Endothelial cell of umbilical vein (primary cell): ENCODE measurements at places on chromosomes 11 and 22. TPM values are rescaled to one million over a fixed set of nuclear protein-coding genes. Genes with fewer than 3 reads are reported as not detected.

Gene ADORA2A
- 33.1 and 45.3 TPM in 2 replicates for polyA plus RNA-seq

DNA sequence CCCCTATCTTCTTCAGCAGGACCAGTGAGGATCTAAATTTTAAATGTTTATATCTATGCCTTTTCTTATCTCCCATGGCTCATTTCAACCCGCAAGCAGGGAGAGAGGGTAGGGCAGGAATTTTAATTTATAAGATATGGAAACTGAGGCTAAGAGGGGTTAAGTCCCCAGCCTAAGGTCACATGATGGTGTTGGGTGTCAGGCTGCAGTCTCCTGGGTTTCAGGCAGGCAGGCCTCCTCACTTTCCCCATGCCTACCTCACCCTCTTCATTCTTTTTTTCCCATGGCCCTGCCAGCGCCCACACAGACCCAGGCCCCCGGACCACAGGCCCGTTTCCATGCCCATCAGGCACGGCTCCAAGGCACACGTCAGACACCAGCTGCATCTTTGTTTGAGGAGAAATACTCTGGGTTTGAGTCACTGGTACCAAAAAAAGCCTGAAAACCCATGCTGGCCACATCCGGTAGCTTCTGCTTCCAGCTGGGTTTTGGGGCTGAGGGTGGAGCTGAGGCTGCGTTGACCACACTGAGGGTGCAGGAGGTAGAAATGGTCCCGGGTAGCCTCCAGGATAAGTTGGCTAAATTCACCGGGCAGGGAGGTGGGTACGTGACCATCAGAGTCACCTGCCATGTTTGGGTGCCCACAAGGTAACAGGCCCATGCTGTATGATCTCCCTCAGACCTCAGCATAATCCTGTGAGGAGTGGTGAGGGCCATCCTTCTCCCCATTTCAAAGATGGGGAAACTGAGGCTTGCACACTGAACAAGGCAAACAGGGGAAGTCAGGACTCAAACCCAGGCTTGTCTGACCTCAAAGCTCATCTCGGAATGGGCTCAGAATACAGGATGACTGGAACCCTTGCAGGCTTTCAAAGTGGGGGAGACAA, 7.5 kb downstream of the CRYBB1 start:
- DNase-seq, result no peak

Gene RAG1
- 0.08 and 0.15 TPM in 2 replicates for polyA plus RNA-seq

GRCh38 chr11:133762538-133762937, 82.8 kb downstream of the SPATA19 start:
- no peak for DNase-seq

DNA sequence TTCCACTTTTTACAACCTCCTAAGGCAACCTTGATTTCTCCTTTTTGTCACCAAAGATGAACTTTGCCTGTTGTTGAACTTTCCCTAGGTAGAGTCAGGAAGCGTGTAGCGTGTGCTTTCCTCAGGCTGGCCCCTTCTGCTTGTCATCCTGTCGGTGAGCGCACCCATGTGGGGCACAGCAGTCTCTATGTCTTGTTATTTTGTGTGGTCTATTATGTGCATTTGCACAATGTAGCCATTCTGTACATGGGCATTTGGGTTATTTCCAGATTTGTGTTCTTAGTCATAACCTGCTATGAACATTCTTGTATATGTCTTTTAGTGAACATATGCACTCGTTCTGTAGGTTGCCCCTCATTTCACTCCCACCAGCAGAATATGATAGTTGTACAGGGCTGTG, 34.9 kb downstream of the CABIN1 start:
- DNase-seq, result no peak

GRCh38 chr22:40721266-40721665, 42.0 kb downstream of the MCHR1 start:
- no peak for DNase-seq

GRCh38 chr11:125375146-125375545, 120.9 kb downstream of the FEZ1 start:
- no peak for DNase-seq

Gene CNIH2
- polyA plus RNA-seq, result 0.46 and 0.91 TPM in 2 replicates

Gene KRTAP5-10
- 0.11 TPM in 1 of 2 replicates, not detected in the other for polyA plus RNA-seq

Gene TMEM179B
- polyA plus RNA-seq, result 102 and 123 TPM in 2 replicates

GRCh38 chr11:33191467-33191866, 30.2 kb upstream of the CSTF3 start:
- DNase-seq, result no peak

DNA sequence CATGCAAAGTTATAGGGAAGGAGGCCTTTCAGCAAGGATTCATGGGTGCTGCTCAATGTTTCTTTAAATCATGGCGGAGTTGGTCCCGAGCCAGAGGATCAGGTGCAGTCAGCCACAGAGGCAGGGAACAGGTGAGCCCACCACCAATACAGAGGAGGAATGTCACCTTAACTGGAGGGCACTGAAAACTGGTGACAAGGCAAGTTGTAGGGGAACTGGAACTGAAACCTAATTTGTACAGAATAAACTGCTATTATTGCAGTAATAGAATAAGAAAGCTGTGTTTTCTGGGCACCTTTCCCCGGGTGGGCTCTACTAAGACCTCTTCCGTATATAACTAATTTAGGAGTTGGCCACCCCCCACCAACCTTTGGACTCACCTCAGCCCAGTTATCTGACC, 296.0 kb upstream of the NARS2 start:
- no peak for DNase-seq

Gene HIC2
- 1.9 and 2.0 TPM in 2 replicates for polyA plus RNA-seq

DNA sequence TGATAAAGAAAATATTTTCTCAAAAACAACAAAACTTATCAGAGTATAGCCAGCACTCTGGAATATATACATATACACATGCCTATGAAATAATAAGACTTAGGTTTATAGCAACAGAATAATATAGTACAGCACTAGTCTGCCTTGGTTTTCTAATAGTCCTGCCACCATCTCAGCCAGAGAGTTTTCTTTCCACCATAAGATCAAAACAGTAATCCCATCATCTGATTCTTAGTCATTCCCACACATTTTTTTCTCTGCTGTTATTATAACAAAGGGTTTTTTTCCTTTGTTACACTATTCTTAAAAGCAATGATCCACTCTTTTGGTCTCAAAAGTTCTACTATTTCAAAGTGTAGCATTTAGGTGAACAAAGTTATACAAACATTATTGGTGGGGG, 15.1 kb downstream of the MTMR2 start:
- DNase-seq, result peak; percentile 45

DNA sequence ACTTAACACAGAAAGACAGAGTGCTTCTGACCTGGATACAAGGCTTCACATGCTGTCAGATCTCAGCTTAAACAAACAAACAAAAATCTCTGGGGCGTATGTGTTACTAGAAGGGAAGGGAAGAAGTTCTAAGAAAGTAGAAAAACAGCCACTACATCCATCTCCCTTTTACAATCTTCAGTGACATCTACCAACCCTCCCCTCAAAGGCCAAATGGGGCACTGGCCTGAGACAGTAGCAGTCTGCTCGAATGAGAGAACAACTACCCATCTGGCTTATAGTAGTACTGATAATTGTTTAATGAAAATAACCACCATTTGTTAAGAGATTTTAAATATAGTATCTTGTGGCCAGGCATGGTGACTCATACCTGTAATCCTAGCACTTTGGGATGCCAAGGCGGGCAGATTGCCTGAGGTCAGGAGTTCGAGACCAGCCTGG, 29.4 kb downstream of the CCDC83 start:
- DNase-seq, result no peak

GRCh38 chr11:104279587-104279986, 115.6 kb upstream of the PDGFD start:
- no peak for DNase-seq

DNA sequence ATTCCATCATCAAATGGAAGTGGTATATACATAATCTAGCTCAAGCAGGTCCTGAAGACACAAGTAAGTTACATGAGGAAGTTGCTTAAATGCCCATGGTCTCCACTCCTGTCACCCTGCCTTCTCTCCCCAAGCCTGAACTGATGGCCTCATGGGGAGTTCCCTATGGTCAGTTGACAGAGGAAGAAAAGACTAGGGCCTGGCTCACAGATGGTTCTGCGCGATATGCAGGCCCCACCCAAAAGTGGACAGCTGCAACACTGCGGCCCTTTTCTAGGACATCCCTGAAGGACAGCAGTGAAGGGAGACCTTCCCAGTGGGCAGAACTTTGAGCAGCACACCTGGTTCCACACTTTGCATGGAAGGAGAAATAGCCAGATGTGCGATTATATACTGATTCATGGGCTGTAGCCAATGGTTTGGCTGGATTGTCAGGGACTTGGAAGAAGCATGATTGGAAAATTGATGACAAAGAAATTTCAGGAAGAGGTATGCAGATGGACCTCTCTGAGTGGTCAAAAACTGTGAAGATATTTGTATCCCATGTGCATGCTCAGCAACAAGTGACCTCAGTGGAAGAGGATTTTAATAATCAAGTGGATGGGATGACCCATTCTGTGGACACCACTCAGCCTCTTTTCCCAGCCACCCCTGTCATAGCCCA, 17.3 kb upstream of the CD82 start:
- no peak for DNase-seq

Gene TSKU
- polyA plus RNA-seq, result 21.2 and 30.2 TPM in 2 replicates

Gene CEP126
- polyA plus RNA-seq, result 2.9 and 3.6 TPM in 2 replicates

- DNase-seq, result peak; percentile 43
Observed at GRCh38 chr22:49992921-49993648, 19.5 kb downstream of the IL17REL start.

Gene EXPH5
- polyA plus RNA-seq, result 0.02 and 0.03 TPM in 2 replicates

DNA sequence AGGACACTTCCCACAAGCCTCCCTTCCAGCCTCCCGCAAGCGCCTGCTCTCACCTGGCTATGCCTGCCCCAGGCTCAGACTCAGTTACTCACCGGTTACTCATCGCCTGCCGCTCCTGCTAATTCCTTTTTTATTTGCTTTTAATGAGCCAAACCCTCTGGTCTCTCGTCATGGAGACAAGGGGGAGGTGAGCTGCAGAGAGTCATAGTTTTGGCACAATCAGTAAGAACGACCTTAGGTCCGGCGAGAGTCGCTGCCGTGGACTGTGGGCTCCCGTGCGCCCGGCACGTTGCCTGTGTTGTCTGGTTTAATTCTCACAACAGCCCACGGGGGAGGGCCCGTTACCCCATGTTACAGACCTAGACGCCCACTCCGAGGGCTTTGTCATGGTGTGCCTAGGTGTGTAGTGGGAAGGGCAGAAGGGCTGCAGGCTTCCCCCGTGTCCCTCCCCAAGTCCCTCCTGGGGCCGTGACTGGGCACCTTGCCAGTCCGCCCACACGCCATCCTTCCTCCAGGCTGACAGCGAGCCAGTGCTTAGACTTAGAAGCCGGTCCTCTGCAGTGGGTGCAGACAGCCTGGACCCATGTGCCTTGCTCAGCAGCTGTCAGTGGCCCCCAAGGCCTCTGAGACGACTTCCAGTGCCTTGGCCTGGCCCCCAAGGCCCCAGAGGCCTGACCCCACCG, 42.2 kb downstream of the WNT7B start:
- DNase-seq, result no peak

DNA sequence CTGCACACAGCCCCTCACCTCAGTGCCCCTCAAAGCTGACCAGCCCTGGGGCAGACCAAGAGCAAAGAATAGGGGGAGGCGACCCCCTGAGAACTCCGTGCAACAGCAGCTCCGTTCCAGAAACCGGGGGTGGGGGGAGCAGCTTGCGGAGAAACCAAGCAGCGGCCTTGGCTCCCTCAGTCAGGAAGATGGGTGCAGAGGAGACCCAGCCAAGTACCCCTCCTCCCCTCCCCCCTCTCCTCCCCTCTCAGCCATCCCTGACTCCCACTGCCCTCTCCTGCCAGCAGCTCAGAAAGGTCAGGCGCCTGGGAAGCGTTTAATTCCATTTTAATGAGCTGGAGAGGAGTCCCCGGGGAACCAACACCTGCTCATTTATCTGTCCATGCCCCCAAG, 78.9 kb downstream of the PDE2A start:
- DNase-seq, result no peak

GRCh38 chr22:50522806-50523438, 2.5 kb downstream of the SCO2 start:
- no peak for DNase-seq

DNA sequence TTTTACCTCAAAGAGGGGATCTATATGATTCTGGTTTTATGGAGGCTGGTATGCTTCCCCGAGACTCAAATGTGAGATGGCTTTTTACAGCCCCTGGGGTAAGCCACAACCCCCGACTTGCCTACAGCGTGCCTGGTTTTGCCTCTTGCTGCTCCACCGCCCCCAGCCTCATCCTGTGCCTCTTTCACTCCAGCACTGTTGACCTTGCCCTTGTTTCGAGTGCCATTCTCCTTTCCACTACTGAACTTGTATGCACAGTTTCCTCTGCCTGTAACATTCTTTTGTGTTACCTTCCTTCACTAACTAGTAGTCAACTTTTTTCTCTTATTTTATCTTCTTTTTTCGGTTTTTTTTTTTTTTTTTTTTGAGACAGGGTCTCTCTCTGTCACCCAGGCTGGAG, 219.0 kb upstream of the ZBED5 start:
- no peak for DNase-seq

DNA sequence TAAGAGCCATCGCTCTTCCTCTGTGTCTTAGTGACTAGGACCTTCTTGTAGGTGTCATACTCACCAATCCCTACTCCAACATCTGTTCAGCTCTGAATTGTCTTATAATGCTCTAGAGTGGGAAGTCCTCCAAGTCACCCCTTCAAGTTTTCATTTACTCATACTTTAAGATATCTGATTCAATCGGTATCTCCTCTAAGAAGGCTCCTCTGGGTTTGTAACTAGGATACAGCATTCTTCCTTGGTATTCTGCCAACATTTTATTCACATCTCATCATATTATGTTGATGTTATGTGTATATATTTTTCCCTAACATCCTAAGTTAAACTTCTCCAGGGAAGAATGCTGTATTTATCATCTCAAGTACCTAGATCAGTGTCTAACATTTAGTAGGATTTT, 662.1 kb downstream of the NTM start:
- no peak for DNase-seq

DNA sequence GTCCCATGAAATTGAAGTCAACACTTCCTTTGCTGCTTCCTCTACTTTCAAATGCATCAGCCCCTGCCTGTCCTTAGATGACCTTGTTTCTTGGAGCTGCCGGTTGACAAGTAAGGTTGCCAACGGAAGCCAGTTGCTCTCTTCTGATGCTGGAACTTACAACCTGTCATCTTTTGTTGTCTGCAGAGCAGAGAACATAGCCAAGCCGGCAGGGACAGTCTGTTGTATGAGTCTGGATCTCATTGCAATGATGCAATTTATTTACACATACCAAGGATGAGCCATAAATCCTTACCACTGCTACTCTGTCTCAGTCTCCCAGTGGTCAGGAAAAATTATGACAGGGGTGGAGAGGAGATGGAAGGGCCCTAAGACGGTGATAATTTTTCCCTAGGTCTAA, 151.4 kb downstream of the BLID start:
- DNase-seq, result peak; percentile 15

Gene NRXN2
- polyA plus RNA-seq, result not detected in 2 replicates

DNA sequence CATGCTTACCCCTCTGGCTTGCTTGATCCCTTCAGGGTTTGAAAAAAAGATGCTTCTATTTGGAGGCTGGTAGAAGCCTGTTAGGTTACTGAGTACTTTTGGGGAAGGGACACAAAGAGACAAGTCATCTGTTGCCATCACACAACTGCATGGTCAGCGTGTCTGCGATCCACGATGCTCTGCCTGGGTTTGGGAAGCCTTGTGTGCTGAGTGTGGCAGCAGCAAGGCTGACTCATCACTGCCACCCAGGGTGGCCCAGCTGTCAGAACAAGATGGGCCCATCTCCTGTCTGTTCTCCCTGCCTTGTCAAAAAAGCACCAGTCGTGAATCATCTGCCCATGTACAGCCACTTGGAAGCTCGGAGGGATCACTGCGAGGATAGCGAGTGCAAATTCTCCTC, 26.2 kb downstream of the UBASH3B start:
- DNase-seq, result no peak

GRCh38 chr22:38706901-38707195, 1.1 kb downstream of the GTPBP1 start:
- no peak for DNase-seq

Gene NELL1
- polyA plus RNA-seq, result not detected in 2 replicates

- DNase-seq, result no peak
Observed at GRCh38 chr11:44426958-44427357, 117.0 kb upstream of the ALX4 start.
